ENCODE measurements at places on chromosomes 2 and 18.

GRCh38 chr2:111169268-111169667 lies 48.6 kb downstream of the BCL2L11 start:
- peaks cover 35% of the 10 kb centered on the region for H3K4me1 ChIP-seq
- peaks cover 25% of the 10 kb centered on the region for H3K36me3 ChIP-seq
- peak overlapping the region; percentile 60 for H3K27ac ChIP-seq
- no peaks in the 10 kb centered on the region for H3K27me3 ChIP-seq

DNA sequence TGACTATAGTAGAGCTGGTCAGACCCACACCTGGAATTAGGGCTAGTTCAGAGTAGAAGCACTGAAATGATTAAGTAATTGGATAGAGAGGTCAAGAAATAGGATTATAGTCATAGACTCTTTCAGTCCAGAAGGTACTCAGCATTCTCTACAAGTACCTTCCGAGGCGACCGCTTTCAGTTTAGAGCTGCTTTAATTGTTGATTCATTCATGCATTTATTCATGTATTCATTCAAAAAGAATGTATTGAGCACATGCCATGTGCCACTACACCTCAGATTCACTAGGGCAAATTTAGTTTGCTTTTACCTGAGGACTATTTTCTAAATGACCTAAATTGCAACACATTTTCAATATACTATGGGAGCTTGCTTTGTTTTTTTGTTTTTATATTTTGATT lies 48.7 kb downstream of the CRIM1 start:
- H3K27me3 ChIP-seq = no peaks in the 10 kb centered on the region

GRCh38 chr2:142987044-142987443 lies 109.6 kb downstream of the KYNU start:
- peaks cover 10% of the 10 kb centered on the region for H3K36me3 ChIP-seq
- peaks cover 16% of the 10 kb centered on the region for H3K4me1 ChIP-seq
- no peak overlapping the region for H3K4me3 ChIP-seq
- H3K27ac ChIP-seq = no peak overlapping the region
- no peak for DNase-seq
- H3K27me3 ChIP-seq = no peaks in the 10 kb centered on the region

GRCh38 chr18:26960911-26961310 lies 95.4 kb upstream of the AQP4 start:
- H3K36me3 ChIP-seq = no peaks in the 10 kb centered on the region
- no peak overlapping the region for H3K27ac ChIP-seq
- H3K4me1 ChIP-seq = no peaks in the 10 kb centered on the region

DNA sequence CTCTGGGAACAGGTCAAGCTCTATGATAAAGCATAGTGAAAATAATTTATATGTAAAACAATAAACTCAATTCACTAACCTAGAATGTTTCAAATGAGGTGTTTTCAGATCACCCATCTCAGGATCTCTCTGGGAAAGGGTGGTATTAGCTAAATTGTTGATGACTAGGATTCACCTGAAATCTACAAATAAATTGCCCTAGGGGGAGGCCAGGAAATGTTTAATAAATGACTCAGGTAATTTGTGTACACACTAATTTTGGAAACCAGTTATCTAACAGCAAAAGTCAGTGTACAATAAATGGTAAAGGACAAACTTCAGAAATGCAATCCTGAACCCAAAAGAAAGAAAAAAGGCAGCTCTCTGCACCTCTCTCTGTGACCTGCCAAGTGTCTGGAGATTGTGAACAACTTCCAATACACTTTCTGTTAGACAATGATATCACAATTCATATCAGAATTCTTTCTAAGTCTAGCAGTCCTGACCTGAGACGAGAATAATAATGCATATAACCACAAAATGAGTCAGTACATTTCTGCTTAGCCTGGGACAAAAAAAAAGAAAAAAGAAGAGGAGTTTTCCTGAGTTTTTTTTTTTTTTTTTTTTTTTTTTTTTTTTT lies 760.0 kb downstream of the EPHA4 start:
- H3K27me3 ChIP-seq = no peaks in the 10 kb centered on the region
- no peak for DNase-seq
- no peak overlapping the region for H3K4me3 ChIP-seq
- no peaks in the 10 kb centered on the region for H3K4me1 ChIP-seq
- no peaks in the 10 kb centered on the region for H3K36me3 ChIP-seq
- H3K27ac ChIP-seq = no peak overlapping the region

GRCh38 chr2:68391099-68391498 lies 26.0 kb downstream of the PLEK start:
- no peak for DNase-seq
- no peak overlapping the region for H3K4me3 ChIP-seq
- peaks cover 50% of the 10 kb centered on the region for H3K4me1 ChIP-seq
- H3K27ac ChIP-seq = no peak overlapping the region

DNA sequence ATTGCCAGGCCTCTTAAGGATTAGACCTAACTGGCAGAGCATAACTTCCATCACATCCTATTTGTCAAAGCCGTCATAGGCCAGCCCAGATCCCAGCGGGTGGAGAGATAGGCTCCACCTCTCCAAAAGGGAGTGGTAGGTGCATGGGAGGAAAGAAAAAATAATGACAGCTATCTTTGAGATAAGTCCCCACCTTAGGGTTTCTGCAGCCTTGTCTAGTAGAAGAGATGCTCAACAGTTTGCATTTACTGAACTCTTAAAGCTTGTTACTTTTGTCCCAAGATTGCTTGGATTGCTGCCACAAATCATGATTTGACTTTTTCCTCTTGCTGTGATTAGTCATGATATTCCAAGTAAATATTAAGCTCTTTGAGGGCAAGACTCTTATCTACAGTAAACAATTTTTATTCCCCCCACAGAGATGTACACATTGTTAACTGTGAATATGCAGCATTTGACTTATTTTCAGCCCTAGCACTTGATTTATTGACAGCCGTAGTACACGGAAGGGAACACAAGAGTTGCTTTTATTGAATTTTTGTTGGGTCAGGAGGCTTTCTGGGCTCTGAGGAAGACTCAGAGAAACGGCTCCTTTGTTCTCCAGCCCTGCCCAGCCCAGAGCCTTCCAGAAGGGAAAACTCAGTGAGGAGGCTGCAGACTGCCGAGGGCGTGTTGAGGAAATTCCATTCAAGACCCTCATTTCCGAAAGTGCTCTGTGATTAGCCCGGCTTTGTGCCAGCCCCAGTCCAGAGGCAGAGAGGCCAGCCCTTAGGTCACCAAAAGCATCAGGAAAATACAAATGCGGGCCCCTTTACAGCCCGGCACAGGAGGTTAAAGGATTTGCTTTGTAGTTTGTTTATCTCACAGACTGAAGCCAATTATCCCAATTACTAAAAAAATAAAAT lies 75.5 kb upstream of the ZNF532 start:
- H3K4me3 ChIP-seq = no peak overlapping the region
- peaks cover 16% of the 10 kb centered on the region for H3K4me1 ChIP-seq
- no peak for DNase-seq
- no peak overlapping the region for H3K27ac ChIP-seq

DNA sequence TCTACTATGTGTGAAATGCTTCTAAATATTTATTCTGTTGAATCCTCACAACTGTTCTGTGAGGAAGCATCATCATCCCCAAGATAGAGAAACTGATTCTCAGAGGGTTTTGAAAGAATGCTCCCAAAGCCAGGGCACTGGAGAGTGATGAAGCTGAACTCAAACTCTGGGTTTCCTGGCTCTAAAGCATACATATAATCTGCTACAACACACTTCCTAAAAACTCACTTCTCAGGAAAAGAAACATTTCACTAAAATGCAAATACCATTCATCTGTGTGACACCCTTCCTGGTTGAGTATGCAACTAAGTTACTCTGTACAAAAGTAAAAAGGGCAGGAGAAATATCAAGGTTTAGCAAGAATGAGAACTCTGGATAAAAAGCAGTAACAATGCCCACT lies 58.6 kb downstream of the GRB14 start:
- no peak overlapping the region for H3K4me3 ChIP-seq
- H3K27me3 ChIP-seq = no peaks in the 10 kb centered on the region
- H3K36me3 ChIP-seq = no peaks in the 10 kb centered on the region

DNA sequence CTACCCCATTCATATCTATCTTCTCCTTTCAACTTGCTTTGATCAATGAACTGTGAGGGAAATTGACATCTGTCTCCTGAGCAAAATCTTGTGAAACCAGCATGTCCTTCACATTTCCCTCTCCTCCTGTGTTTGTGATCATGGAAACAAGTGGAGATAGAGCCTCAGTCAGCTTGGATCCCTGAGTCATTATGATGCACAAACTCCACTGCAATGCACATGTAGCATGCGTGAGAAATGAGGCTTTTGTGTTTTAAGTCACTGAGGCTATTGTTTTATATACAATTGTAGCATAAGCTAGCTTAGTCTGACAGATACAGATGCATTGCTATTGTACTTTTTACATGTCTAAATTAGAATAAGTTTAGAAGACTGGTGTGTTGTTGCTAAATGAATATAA lies 85.2 kb upstream of the HNMT start:
- H3K27ac ChIP-seq = no peak overlapping the region
- peaks cover 4% of the 10 kb centered on the region for H3K27me3 ChIP-seq
- H3K4me1 ChIP-seq = no peaks in the 10 kb centered on the region
- no peak for DNase-seq
- no peaks in the 10 kb centered on the region for H3K36me3 ChIP-seq

GRCh38 chr2:40436093-40436475 lies 15.8 kb downstream of the SLC8A1 start:
- peaks cover 6% of the 10 kb centered on the region for H3K4me1 ChIP-seq
- no peak overlapping the region for H3K4me3 ChIP-seq
- no peak overlapping the region for H3K27ac ChIP-seq
- DNase-seq = no peak
- no peaks in the 10 kb centered on the region for H3K36me3 ChIP-seq

DNA sequence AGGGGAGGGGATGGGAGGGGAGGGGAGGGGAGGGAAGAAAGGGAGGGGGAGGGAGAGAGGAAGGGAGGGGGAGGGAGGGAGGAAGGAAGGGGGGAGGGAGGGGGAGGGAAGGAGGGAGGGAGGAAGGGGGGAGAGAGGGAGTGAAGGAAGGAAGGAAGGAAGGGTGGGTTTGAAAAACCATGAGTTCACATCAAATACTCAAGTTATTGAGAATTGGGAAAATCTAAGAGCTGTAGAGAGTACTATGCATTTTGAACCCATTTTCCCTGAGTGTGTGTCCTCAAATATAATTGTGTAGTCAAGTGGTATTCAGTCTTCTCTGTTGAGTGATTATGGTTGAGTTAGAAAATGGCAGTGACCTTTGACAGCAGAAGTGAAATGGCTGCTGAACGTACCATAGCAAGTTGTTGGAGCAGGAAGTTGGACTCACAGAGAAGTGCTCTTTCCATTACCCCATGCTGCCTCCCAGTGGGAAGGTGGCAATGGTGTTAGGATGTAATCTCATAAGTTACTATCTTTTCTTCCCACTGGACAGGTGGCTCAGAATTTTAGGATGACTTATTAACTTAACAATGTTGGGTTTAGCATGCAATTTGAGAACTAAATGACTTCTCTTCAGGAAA lies 214.6 kb downstream of the SETBP1 start:
- no peaks in the 10 kb centered on the region for H3K27me3 ChIP-seq
- H3K4me3 ChIP-seq = peak overlapping the region; percentile 16
- peak overlapping the region; percentile 93 for H3K27ac ChIP-seq
- peaks cover 49% of the 10 kb centered on the region for H3K4me1 ChIP-seq
- peaks cover 41% of the 10 kb centered on the region for H3K36me3 ChIP-seq

- peaks cover 3% of the 10 kb centered on the region for H3K27me3 ChIP-seq
- peaks cover 4% of the 10 kb centered on the region for H3K4me1 ChIP-seq
- H3K4me3 ChIP-seq = no peak overlapping the region
- H3K36me3 ChIP-seq = no peaks in the 10 kb centered on the region
- H3K27ac ChIP-seq = no peak overlapping the region
- no peak for DNase-seq
These were observed 339.8 kb downstream of the NYAP2 start for GRCh38 chr2:225739328-225739727.

GRCh38 chr18:24009651-24010333 lies 4.8 kb upstream of the TTC39C start:
- no peaks in the 10 kb centered on the region for H3K27me3 ChIP-seq
- H3K4me1 ChIP-seq = peaks cover 50% of the 10 kb centered on the region
- DNase-seq = peak; percentile 65
- no peaks in the 10 kb centered on the region for H3K36me3 ChIP-seq
- peak overlapping the region; percentile 77 for H3K27ac ChIP-seq

DNA sequence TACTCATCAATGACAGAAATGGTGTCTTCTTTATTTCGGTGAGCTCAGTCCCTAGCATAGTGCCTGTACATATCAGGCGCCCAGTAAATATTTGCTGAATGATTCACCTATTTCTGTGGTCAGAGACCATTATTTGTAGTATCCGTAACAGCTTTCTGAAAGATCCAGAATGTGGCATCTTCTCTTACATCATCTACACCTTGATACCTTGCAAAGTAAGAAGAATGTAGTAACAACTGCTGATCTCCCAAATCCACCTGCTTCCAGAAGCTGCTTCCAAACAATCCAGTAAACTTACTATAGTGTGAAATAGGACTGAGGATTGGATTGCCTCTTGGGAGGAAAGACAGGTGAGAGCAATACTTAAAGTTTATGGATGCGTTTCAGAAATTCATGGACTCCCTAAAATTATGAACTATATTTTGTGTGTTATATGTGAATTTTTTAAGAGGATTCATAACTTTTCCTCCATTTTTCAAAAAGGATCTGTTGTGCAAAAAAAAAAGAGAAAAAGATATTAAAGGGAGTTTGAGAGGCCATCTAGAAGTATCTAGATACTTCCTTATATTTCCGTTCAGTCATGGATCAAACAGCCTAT lies 945 bp upstream of the ASXL2 start:
- H3K27me3 ChIP-seq = peaks cover 11% of the 10 kb centered on the region
- peaks cover 8% of the 10 kb centered on the region for H3K36me3 ChIP-seq
- DNase-seq = no peak
- peaks cover 9% of the 10 kb centered on the region for H3K4me1 ChIP-seq
- H3K4me3 ChIP-seq = peak overlapping the region; percentile 95

GRCh38 chr2:209976698-209977385 lies 25.6 kb upstream of the RPE start:
- no peaks in the 10 kb centered on the region for H3K4me1 ChIP-seq
- peaks cover 11% of the 10 kb centered on the region for H3K27me3 ChIP-seq
- H3K4me3 ChIP-seq = no peak overlapping the region
- H3K36me3 ChIP-seq = no peaks in the 10 kb centered on the region
- H3K27ac ChIP-seq = no peak overlapping the region
- DNase-seq = no peak

GRCh38 chr2:177516824-177517544 lies 124.4 kb downstream of the AGPS start:
- H3K4me3 ChIP-seq = no peak overlapping the region
- H3K36me3 ChIP-seq = peaks cover 23% of the 10 kb centered on the region
- H3K4me1 ChIP-seq = peaks cover 2% of the 10 kb centered on the region
- H3K27me3 ChIP-seq = no peaks in the 10 kb centered on the region

GRCh38 chr2:188975497-188976102 lies 1.4 kb downstream of the COL3A1 start:
- no peaks in the 10 kb centered on the region for H3K27me3 ChIP-seq

GRCh38 chr2:188378371-188378950 lies 86.8 kb downstream of the GULP1 start:
- DNase-seq = no peak
- H3K36me3 ChIP-seq = no peaks in the 10 kb centered on the region
- no peaks in the 10 kb centered on the region for H3K4me1 ChIP-seq

DNA sequence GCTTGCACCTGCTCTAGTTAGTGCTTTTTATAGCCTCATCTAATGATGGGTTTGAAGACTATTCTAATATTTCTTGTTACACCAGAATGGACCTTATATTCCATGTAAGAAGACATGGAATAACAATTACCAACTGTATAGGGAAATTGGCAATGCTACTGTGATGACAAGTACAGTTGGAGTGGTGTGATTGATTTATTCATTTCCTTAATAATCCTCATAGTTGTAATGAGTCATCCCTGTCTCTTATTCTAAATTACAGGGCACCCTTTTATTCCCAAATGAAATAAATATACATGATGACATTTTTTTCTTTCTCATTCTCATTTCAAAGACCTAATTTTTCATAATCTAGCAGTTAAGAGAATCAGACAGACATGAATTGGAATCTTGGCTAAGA lies 18.3 kb upstream of the TLK1 start:
- H3K27ac ChIP-seq = no peak overlapping the region
- no peak for DNase-seq
- no peak overlapping the region for H3K4me3 ChIP-seq
- H3K36me3 ChIP-seq = no peaks in the 10 kb centered on the region
